CD4-positive, alpha-beta memory T cell (primary cell): ENCODE measurements at places on chromosomes 16 and 17. TPM values are rescaled to one million over a fixed set of nuclear protein-coding genes. Genes with fewer than 3 reads are reported as not detected.
A peak's percentile ranks its signal among the peaks of the same experiment; 100 is the strongest.

GRCh38 chr17:77206158-77206956 lies 65.6 kb downstream of the SEC14L1 start:
- no peak overlapping the region for H3K4me3 ChIP-seq
- no peaks in the 10 kb centered on the region for H3K27me3 ChIP-seq
- no peak overlapping the region for H3K27ac ChIP-seq
- peaks cover 74% of the 10 kb centered on the region for H3K36me3 ChIP-seq

ARHGDIG gene
- not detected for total RNA-seq

CCL16 gene
- not detected for total RNA-seq

HS3ST2 gene
- 0.47 TPM for total RNA-seq

GRCh38 chr17:39867084-39867879 lies 720 bp upstream of the ZPBP2 start:
- peak; percentile 77 for DNase-seq
- H3K4me1 ChIP-seq, result peaks cover 42% of the 10 kb centered on the region
- H3K36me3 ChIP-seq, result no peaks in the 10 kb centered on the region
- H3K27me3 ChIP-seq, result no peaks in the 10 kb centered on the region
- peak overlapping the region; percentile 93 for H3K27ac ChIP-seq

- no peaks in the 10 kb centered on the region for H3K36me3 ChIP-seq
- peaks cover 33% of the 10 kb centered on the region for H3K4me1 ChIP-seq
- peaks cover 30% of the 10 kb centered on the region for H3K27me3 ChIP-seq
- no peak for DNase-seq
- no peak overlapping the region for H3K4me3 ChIP-seq
- H3K27ac ChIP-seq, result no peak overlapping the region
These were observed 4.8 kb downstream of the SPNS2 start for GRCh38 chr17:4503283-4504025.

- H3K27ac ChIP-seq, result no peak overlapping the region
- no peaks in the 10 kb centered on the region for H3K27me3 ChIP-seq
- no peak overlapping the region for H3K4me3 ChIP-seq
These were observed 7.6 kb downstream of the PRR29 start for GRCh38 chr17:64005734-64006167.

EFCAB5 gene
- 4.7 TPM for total RNA-seq

CACNA1H gene
- total RNA-seq, result 2.1 TPM

DNA sequence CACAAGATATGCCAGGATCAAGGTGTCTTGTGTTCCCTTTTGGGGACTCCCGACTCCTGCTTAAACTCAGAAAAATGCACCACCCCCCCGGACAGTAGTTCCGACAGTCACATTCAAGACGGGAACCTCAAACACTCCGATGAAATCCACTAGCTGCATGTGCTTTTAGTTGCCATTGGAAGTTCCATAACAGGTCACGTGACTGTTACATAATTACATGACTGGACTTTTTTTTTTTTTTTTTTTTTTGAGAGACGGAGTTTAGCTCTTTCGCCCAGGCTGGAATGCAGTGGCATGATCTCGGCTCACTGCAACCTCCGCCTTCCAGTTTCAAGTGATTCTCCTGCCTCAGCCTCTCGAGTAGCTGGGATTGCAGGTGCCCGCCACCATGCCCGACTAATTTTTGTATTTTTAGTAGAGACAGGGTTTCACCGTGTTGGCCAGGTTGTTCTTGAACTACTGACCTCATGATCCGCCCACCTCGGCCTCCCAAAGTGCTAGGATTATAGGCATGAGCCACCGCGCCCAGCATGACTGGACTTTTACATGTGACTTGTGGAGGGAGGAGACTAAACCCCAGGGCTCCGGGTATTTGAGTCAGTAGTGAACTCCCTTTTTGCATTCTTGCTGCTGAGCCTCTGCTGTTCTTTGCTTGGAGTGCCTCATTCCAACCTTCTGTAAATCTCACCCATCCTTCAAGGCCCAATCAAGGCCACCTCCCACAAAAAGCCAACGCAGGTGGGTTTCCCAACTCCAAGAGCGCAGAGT lies 1.6 kb downstream of the SIRT7 start:
- peaks cover 43% of the 10 kb centered on the region for H3K36me3 ChIP-seq
- H3K4me1 ChIP-seq, result peaks cover 33% of the 10 kb centered on the region
- H3K27ac ChIP-seq, result peak overlapping the region; percentile 64
